ENCODE measurements at places on chromosomes 4 and X.

DNA sequence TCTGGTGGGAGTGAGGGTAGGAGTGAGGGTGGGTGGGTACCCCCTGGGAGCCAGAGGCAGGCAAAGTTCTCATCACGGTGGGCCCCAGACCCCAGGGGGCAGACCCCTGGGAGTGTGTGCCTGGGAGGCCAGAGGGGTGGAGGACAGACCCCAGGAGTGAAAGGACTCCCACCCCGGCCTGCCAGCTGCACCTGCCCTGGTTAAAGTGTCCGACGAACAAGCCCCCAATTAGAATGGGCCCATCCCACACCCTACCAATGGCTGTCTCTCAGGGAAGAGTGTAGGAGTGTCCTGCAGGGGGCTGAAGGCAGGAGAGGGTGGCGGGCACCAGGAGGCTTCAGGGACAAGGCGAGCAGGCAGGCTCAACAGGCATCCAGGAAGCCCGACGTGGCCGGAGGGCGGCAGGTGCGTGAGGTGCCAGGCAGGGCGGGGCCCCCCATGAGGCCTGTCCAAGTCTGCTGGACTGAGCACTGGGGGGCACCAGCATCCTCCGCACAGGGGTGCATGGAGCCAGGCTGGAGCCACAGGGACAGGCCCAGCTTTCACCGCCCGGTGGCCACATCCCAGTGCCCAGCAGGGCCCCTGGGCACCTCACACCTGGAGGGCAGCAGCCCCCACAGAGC is 8.7 kb downstream of the PDE6B start:
- no peak for DNase-seq

DNA sequence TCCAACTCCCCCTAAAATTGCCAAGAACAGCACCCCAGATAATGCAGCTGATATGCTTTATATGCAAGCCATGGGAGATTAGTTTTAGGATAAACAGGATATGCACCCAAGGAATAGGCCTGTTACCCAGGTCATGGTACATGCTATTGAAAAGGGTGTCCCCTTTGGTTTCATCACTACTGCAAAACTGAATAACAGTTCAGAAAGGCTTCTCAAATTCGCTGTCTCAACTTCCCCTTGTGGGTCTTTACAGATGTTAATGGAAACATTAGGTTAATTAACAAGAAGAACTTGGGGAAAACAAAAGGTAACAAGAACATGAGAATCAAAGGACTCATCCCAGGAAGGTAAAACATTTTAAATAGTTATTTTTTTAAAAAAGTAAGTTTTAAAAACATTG is 318.7 kb downstream of the PRR32 start:
- no peak for DNase-seq

GRCh38 chr4:106830879-106831278 is 205.2 kb downstream of the DKK2 start:
- no peak for DNase-seq

DNA sequence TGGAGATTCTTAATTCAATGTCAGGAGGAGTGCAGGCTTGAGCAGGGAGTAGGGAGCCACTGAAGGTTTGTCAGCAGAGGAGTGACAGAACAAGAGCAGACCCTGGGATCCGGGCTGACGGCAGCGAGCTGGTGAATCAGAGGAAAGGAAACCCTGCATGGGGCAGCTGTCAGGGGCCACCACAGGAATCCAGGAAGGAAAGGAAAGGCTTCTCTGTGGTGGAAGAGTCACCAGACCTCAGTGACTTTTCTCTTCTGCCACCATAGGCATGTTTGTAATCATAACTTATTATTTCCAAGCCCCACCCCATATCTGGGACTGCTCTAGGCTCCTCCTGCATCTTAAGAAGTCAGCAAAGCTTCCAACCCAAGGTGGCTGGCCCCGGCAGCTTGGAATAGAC is 150.9 kb downstream of the BCOR start:
- no peak for DNase-seq

DNA sequence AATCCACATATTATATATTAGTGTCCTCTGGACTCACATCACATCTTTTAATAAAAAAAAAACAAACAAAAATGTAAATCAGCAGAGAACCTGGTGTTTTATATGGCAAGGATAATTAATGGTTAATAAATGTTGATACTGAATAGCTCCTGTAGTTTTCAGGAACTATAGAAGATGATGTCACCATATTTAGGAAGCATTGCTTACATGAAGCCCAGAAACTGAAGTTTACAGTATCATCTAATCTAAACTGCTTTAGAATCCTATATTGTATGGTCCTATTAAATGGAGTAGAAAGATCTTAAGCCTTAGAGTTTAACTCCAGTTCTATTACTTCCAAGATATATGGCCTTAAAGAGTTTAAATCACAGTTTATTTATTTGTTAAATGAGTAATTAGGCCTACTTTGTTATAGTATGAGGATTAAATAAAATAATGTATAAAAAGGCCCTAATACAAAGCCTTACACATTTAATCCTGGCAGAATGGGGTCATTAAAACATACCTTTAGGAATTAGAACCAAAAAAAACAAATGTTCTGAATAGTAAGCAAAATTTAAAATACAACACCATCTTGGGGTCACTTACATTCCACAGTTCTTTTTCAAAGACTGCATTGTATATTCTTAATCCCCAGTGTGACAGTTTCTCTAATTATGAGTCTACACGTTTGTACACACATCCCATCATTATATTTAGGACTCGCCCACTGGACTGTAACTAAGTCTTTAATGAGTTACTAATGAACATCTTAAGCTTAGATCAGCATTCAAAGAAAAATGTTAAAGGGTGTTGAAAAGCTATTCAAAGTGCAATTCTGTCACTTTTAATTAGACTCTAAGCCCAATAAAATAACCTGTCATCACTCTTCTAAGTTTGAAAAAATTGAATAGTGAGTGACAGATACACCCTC is 305.9 kb downstream of the ADGRL3 start:
- no peak for DNase-seq

DNA sequence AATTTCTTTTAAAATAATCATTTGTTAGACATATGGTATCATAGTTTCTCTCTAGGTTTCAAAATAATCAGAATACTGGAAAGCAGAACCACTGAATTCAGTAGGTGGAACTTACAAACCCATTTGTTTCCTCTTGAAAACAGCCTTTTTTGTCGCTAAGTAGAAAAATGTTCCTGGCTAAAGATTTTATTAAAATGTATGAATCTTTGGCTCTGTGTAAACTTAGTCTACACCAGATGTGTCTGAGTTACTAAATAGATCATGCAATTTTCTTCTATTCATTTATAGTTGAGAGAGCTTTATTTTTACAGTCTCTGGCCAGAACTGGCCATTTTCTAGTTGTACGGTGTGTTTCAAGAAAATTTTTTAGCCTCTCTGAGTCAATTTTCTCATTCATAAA is 1.0 kb downstream of the CYSLTR1 start:
- DNase-seq = no peak

DNA sequence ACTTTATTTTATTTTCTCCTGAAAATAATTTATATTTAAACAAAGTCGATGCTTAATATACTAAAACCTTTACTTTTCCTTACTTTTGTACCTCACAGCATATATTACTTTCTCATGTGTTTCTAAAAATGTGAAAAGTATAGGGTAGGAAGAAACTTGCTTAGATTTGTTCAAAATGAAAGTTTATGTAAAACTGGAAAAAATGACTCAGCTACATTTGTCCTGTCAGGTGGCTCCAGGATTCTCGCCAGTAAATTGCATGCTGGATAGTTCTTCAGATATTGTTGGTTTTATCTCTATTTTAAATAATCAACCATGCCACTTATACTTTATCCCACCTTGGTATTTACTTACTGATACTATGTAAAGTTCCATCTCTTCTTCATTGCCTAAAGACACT is 159.2 kb upstream of the NDST4 start:
- DNase-seq = no peak

DNA sequence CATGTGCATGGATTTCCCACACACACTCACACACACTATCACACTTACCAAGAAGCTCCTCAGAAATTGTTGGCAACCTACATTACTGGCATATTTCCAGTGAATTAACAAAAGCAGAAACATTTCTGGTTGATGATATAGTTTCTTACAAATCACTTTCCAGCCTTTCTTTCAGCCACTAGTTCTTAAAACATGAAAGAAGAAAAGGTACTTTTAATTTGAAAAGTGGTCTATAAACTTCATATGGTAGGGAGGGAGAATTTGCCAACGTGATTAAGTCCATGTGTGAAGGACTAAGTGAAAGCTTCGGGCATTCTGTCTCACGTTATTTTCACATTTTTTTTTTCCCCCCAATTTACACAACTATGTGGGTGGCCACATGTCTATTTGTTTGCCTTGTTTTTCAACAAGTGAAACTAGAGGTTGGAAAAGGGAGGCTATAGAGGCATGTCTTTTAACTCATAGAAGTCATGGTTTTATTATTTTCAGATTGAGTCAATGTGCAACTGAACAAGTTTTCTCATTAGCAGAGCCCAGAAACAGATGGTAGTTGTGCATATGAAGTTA is 832.1 kb upstream of the INTU start:
- DNase-seq = no peak

DNA sequence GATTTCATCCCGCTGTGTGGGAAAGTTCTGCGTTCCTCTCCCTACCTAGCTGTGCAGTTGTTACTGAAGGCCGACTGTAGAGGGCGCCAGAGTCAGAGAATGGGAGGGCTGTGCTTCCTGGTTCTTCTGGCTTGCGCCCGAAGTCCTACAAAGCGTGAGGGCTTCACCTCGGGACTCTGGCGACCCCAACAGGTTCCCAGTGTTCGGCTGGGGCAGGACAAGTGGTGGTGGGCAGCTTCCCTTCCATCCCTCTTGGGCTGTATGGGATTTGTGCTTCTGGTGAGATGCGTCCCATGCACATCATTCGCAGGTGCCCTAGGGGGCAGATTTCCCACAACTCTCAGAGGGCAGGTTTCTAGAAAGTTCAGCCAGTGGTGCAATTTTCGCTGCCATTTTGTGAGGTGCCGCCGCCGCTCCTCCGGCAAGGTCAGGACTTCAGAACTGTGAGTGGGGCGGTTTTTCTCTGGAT is 27.3 kb downstream of the CT45A1 start:
- no peak for DNase-seq

DNA sequence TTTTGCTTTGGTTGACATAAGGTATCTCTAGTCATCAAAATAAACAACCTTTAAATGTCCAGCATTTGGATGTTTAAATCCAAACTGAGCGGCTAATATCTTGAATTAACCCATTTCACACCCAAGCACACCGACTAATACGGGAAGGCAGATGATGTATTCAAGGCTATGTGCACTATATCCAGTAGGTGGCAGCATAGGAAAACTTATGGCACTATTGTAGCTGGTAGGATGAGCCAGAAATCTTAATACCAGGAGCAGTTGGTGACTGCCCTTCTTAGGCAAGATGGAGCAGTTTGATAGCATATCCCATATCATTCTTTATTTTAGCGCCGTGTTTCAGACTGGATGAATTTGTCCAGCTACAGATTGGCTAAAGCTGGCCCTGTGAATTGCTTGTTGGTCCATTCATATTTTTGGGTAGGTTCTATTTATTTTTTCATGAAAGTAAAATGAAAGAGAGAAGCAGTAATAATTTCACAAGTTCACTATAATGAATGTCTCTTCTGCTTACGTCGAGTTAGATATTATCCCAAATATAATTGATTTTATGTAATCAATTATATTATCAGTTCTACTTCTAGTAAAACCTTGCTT is 24.4 kb downstream of the UCHL1 start:
- DNase-seq = no peak

- DNase-seq = no peak
These were observed 15.1 kb downstream of the PALLD start for GRCh38 chr4:168511780-168512489.

DNA sequence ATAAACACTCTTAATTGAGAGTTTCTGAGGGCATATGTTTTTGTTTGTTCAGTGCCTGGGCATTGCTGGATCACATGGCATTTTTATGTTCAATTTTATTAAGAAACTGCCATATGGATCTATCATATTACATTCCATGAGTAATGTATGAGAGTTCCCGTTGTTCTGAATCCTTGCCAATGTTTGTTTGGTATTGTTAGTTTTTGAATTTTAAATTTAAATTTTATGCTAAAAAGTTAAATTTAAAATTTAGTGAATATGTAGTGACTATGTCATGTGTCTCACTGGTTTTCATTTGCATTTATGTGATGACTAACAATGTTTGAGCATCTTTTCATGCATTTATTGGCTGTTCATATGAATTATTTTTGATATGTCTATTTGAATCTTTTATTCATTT is 54.8 kb upstream of the GEMIN8 start:
- no peak for DNase-seq

DNA sequence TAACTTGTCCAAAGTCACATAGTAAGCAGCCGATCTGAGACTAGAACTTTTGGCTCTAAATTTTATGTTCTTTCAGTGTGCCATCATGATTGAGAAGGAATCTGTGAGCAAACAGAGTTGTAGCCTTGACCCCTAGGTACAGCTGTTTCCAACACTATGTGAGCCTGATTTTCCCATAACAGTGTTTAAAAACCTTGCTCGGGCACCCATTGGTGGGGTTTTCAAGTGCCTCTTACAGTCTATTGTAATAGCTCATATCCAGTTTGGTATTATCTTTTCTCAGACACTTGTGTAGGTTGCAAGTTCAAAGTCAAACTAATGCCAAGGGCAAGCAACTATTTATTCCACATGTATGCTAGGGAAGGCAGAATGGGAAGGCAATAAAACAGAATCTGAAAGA is 467.9 kb downstream of the INPP4B start:
- DNase-seq = no peak

GRCh38 chr4:45064741-45065140 is 338.4 kb upstream of the GNPDA2 start:
- DNase-seq = no peak

GRCh38 chr4:27046851-27047250 is 186.2 kb downstream of the STIM2 start:
- DNase-seq = no peak

DNA sequence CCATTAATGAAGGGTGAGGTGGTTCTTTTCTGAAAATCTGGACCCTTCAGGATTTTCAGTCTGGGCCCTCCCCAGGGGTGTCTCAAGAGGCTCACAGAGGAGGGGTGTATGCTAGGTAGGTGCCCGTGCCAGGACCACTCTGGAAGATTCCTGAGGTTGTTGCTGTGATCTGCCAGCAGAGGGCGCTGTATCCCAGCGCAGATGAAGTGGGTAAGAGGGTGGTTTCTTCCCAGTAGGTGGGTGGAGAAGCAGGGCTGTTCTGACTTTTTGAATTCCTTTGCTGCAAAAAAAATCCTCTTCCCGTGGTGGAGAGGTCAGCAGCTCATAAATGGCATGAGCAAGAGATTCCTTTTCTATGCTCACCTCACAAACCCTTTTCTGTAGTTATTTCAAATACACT is 51.1 kb downstream of the SCML1 start:
- no peak for DNase-seq

DNA sequence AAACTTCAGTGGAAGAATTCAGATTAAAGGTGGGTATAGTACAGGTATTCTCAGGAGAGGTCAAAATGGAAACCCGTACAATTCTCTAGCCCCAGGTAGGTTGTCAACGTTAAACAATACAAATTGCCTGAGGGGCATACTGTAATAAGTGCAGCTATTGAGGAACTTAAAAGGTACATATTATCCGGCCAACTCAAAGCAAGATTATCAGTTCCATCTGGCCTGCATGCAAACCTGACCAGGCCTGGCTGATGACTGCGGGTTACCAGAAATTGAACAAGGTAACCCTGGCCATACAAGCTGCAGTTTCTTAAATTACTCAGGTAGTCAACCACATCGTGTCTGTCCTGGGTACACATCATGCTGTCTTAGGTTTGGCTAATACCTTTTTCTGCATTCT is 12.3 kb upstream of the ZNF630 start:
- no peak for DNase-seq
